Coronary artery (tissue), 2 donors: ENCODE measurements at places on chromosomes 11 and 22.

- no peak for DNase-seq
Observed at GRCh38 chr22:50047346-50047745, 10.8 kb downstream of the TTLL8 start.

DNA sequence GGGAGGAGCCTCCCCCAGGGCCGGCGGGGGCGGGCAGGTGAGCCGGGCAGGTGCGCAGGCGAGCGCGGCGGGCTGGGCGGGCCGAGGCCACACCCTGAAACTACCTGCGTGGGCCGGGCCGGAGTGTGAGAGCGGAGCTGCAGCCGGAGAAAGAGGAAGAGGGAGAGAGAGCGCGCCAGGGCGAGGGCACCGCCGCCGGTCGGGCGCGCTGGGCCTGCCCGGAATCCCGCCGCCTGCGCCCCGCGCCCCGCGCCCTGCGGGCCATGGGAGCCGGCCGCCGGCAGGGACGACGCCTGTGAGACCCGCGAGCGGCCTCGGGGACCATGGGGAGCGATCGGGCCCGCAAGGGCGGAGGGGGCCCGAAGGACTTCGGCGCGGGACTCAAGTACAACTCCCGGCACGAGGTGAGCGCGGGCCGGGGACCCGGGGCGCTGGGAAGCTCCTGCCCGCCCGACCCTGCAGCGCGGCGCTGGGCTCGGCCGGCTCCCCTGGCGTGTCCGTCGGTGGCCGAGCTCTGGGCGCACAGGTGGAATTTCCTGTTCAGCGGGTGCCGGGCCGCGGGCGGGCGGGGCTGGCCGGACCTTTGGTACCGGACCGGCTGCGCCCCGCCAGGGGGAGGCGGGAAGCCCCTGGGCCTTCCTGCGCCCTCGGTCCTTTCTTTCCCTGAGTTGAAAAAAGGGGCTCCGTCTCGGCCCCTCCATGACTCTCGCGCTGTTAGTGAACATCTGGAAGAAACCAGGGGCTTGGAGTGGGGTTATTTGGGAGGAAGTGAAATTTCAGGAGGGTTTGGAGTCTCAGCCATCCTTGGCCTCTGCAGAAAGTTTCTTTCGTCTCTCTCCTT lies at the start of gene ST14:
Gene ST14, plus strand, starts transcription at position 126 of the 841 bp plus-strand sequence. Its CDS starts 198 bp downstream, at position 324.
- DNase-seq, result no peak

GRCh38 chr22:24510637-24511625 lies 15.8 kb downstream of the UPB1 start:
- no peak for DNase-seq

- no peak for DNase-seq
Observed at GRCh38 chr11:34243600-34244464, 114.0 kb downstream of the ABTB2 start.

DNA sequence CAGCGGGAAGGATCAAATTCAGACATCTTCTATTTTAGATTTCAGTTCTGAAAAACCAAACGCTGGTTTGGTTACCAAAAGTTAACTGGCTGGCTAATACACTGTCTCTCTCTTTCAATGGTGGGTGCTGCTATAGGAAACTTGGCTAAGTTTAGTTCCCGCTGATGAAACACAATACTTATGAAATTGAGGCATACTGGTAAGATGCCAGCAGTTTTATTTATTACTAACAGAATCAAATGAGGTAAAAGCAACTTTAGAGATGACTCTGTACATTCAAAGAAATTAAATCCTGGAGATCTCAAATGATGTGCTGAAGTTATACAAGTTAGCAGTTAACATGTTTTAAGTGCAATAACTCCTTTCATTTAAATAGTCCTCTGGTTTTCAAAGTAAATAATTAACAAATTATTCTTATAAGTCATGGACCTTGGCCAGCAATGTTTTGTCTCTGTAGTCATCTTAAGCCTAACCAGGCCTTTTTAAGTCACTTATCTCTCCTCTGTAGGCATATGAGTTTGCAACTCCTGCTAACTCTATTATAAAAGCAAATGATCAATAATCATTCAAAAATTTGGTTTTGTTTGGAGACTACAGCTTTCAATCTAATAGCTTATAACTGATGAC lies 54.8 kb downstream of the PAK1 start:
- DNase-seq, result no peak
